Glutamatergic neuron (in vitro differentiated cells): ENCODE measurements at places on chromosomes 11 and 22. TPM values are rescaled to one million over a fixed set of nuclear protein-coding genes. Genes with fewer than 3 reads are reported as not detected.

SCN2B gene
- 0.39 TPM for total RNA-seq

GRCh38 chr11:81259471-81259870 is 1474.2 kb downstream of the FAM181B start:
- no peak for DNase-seq

DNA sequence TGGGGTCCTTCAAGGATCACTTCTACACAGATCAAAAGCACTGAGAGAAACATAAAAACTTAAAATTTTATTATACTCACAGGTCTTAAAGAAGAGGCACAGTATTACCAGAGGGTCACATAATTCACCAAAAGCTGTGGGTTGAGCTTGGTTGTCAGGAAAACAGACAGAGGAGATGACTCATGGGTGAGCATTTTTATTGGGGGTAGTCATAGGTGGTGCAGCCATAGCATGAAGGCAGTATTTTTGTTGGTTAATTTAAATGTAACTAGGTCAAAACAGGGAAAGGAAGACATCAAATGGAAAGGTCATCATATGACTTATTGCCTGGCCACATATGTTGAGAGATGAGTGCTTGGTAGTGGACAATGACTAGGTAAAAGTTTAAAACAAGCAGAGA is 24.2 kb downstream of the OR5B17 start:
- DNase-seq, result no peak

CLDN5 gene
- total RNA-seq, result 7.4 TPM

FOLR1 gene
- total RNA-seq, result not detected

- no peak for DNase-seq
These were observed 11.3 kb upstream of the BACE1-AS start for GRCh38 chr11:117279711-117280376.

GRIA4 gene
- 13.6 TPM for total RNA-seq

GRCh38 chr11:69437001-69437875 is 44.2 kb upstream of the LINC01488 start:
- no peak for DNase-seq
